ENCODE measurements at places on chromosomes 11 and 22. TPM values are rescaled to one million over a fixed set of nuclear protein-coding genes. Genes with fewer than 3 reads are reported as not detected.

The TTC36 gene
- total RNA-seq: 0.21 TPM

The BUD13 gene
- total RNA-seq: 35.6 TPM

The SLC15A3 gene
- 9.6 TPM for total RNA-seq

The OR52E2 gene
- total RNA-seq: not detected

The APOBEC3H gene
- 5.2 TPM for total RNA-seq

The OR52N4 gene
- 0.23 TPM for total RNA-seq

The APLNR gene
- total RNA-seq: not detected

The CD3G gene
- total RNA-seq: 141 TPM

The CSNK2A3 gene
- total RNA-seq: 1.7 TPM

The NPAS4 gene
- total RNA-seq: 0.07 TPM

Measured in activated CD4-positive, alpha-beta T cell treated with anti-CD3 and anti-CD28 coated beads for 36 hours (primary cell).